H4 (cell line): ENCODE measurements at places on chromosomes 5 and 9. TPM values are rescaled to one million over a fixed set of nuclear protein-coding genes. Genes with fewer than 3 reads are reported as not detected.

GRCh38 chr5:149063896-149064478 lies 1.1 kb upstream of the SH3TC2 start:
- DNase-seq, result no peak

DNA sequence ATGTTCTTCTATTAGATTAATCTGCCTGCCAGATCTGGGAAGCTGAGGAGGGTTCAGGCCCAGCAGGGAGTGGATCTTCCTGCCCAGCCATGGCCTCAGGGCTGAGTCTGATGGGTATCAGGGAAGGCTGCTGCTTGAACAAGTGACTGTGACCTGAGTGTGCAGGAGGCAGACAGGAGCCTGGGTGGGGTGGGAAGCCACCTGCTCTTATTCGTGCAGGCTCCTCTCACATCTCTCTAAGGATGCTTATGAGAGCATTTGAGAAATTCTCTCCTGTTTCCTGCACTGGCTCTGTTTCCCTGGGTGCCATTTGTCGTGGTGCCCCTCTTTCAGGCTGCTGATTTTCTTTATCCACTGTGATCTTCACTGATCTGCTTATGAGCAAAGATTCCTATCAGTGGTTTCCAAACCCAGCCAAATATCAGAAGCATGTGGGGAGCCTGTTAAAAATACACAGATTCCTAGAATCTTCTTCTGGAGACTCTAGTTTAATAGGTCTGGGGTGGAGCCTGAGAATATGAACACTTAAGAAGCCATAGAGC lies 2.1 kb downstream of the RGS3 start:
- no peak for DNase-seq

DNA sequence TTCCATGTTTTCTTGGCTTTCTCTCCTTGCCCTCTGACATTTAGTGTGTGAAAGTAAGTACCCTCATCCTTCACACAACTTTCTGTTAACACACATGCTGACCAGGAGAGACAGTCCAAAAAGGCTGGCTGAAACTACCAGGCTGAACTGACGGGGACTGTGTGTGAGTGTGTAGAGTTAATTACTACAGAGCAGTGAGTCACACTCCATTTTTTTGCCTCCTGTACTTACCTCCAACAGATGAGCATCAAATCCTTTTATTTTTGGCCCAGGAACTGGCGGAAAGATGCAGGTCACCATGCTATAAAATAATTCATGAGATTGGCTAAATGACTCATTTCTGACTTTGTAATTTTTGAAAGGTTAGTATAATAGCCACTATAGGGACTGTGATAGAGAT lies 20.2 kb upstream of the AGXT2 start:
- peak; percentile 25 for DNase-seq

GRCh38 chr5:75203604-75204003 lies 33.1 kb downstream of the ANKRD31 start:
- DNase-seq, result no peak

DNA sequence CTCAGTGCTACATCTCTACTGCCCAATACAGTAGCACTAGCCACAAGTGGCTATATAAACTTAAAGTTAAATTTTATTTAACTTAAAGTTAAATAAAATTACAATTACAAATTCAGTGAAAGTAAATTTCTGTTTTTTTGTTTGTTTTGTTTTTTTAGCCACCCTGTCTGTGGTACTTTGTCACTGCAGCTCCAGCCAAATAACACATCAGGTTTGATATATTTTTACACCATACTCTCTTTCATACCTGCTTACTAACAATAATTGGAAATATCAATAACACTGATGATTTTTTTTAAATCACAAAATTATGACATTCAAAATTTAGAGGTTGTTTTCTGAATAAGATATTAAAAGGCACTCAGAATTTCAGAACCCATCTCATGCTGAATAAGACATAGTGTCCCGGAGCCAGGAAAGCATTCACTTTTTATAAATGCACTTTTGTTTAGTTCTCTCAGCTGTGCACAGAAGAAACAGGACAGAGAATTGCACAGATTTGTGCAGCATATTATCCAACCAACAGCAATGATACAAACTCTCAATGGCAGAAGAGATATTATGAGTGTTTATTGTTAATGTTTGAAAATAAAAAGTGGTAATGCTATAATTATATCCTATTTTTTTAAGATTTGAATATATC lies 92.6 kb downstream of the EDIL3 start:
- no peak for DNase-seq

- no peak for DNase-seq
These were observed 97.6 kb downstream of the GADD45G start for GRCh38 chr9:89702401-89702800.

GRCh38 chr5:111863801-111864200 lies 106.8 kb upstream of the NREP start:
- no peak for DNase-seq

DNA sequence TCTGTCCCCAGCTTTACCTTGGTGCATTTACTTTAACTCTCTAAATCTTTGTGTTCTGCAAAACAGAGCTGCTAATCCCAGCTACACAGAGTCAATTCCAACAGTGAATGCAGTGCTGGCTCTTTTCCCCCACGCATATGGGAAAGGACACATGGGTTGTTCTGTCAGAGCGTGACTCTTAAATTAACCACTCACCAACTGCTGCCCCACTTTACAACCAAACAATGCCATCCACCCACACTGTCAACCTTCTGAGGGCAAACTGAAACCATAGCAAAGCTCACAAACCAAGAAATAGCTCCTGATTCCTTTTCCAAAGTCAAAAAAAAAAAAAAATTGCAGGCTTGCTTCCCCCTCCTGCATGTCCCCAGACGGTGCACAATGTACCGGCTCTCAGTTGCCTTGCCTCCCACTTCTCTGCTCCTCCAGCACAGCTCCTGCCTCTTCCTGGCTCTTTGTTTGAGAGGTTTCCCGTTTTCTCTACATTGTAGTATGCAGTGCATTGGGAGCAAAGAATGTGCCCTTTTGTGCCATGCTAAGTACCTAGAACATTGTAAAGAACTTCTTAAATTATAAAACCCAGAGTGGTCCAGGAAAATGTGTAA lies 151.5 kb upstream of the DAPK1 start:
- no peak for DNase-seq

DNA sequence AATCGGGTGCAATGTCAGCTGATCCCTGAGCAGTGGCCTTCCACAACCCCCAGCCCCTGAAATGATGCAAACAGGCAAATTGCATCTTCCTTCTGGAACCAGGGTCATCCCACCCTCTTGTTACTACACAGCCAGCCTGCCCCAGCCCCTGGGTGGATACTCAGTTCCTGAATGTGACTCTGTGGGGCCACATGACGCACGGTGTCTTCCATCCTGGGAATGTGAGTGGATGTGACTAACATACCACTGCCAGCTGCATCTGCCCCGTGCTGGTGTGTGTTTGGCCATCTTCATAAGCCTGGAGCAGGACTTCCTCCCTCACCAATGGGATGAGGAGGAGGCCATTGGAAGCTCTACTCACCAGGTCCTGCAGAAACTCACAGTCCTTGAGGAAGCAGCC lies 257.9 kb upstream of the ADAMTS16 start:
- DNase-seq, result no peak

DNA sequence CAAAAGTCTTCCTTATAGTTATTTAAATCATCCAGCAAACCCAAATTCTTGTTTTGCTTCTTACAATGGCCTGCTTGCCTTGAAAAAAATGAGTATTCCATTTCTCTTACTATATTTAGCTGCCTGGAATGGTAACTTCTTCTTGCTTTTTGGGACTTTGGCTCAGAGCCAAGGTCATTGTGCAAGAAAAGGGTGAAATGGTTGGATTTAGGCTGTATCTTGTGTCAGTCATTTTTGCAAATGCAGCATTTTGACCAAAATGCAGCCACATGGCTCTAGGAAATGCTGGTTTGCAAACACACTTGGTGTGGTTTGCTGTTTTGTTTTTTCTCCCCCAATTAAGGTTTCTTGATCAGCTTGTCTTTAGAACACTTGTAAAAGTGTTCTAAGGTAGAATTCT lies 133.3 kb upstream of the ELL2 start:
- no peak for DNase-seq

DNA sequence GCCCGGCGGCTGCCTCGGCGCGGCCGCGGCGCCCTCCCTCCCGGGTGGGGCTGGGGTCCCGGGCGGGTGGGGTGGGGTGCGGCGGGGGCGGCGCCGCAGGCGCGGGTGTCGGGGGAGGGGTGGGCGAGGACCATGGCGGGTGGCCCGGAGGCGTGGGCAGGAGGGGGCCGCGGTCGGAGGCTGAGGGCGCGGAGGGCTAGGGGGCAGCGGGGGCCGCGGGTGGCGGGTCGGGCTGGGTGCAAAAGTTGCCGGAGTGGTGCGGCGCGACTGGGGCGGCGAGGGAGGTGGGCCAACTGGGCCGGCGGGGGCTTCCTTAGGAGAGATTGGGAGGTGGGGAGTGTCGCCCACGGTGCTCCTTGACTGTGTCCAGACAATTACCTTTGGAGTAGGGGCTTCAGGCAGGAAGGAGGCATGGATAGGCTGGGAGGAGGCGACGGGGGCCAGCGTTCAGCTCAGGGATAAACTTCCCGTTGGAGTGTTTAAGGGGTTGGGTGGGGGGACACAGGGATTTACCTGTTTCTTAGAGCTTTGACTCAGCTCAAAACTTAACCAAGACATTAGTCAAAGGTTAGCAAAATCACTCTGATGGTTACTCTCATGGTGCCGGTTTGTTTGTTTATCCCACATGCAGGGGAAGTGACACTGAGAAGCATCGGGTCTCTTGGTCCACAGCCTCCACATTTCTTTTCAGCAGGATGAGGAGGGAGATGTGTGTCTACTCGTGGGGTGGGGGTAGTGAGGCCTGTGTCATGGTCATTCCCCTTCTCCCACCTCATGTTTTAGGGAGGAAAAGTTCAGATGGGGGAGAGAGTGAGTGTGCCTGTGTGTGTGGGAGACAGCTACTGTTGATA lies 859 bp downstream of the CSNK1G3 start:
- peak; percentile 33 for DNase-seq

DNA sequence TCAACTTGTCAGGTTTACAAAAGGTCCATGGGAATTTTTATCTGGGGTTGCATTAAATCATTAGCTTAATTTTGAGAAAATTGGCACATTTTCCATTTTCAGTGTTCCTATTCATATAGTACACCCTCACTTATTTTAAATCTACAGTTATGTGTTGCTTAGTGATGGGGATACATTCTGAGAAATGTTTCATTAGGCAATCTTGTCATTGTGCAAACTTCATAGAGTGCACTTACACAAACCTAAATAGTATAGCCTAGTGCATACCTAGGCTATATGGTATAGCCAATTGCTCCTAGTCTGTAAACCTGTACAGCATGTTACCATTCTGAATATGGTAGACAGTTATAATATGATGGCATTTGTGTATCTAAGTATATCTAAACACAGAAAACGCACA lies 19.8 kb upstream of the FAM151B start:
- no peak for DNase-seq

GRCh38 chr9:28264368-28264767 lies 691.1 kb upstream of the C9orf72 start:
- DNase-seq, result peak; percentile 3

GRCh38 chr9:90946982-90947381 lies 145.4 kb downstream of the SYK start:
- DNase-seq, result no peak

GRCh38 chr9:125906144-125906543 lies 159.0 kb downstream of the PBX3 start:
- no peak for DNase-seq

DNA sequence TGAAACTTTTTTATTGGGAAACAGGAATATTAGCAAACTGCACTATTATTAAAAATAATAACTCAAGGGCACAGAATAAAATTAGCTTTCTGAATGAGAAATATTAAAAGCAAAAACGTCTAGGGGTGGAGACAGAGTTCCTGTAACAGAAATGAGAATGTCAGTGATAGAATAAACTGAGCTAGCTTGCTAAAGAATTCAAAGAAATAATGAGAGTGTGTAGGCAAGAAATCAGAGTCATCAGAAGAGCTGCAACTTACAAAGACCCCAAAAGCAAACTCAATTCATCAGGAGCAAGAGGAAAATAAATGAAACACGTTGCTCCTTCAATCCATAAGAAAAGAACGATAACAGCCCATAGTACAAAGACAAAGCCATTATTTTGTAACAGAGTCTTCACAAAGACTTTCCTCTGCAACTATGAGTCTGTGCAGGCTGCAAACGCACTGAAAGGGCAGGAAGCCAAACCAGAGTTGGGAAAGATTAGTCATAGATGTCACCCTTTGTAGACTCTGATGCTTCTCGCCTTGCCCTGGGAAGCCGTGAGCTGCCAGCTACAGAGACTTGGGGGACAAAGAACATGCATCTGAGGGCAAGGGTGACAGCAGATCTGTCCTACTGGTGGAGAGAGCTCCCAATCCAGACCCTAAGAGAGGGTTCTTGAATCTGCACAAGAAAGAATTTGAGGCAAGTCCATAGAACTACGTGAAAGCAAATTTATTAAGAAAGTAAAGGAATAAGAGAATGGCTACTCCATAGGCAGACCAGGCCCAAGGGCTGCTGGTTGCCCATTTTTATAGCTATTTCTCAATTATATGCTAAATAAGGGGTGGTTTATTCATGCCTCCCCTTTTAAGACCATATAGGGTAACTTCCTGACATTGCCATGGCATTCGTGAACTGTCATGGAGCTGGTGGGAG lies 40.8 kb downstream of the SHC3 start:
- peak; percentile 76 for DNase-seq

The ARHGEF37 gene
- 0.81 and 0.90 TPM in 2 replicates for total RNA-seq

The RAD23B gene
- 106 and 108 TPM in 2 replicates for total RNA-seq

The PCA3 gene
- not detected in 2 replicates for total RNA-seq

The SHOC1 gene
- total RNA-seq, result 0.94 and 1.5 TPM in 2 replicates

The OBP2B gene
- not detected in 2 replicates for total RNA-seq

The COL5A1 gene
- total RNA-seq, result 26.8 and 32.1 TPM in 2 replicates
